Cardiac muscle cell (in vitro differentiated cells and primary cell): ENCODE measurements at places on chromosomes 13 and 19. TPM values are rescaled to one million over a fixed set of nuclear protein-coding genes. Genes with fewer than 3 reads are reported as not detected.

The FAM216B gene
- total RNA-seq, result not detected in 2 replicates

The ZNF878 gene
- total RNA-seq, result 0.39 TPM in 1 of 2 replicates, not detected in the other

The SMIM44 gene
- not detected in 2 replicates for total RNA-seq

The VSTM1 gene
- not detected in 2 replicates for total RNA-seq

The ZNF578 gene
- total RNA-seq, result 3.4 and 3.8 TPM in 2 replicates

DNA sequence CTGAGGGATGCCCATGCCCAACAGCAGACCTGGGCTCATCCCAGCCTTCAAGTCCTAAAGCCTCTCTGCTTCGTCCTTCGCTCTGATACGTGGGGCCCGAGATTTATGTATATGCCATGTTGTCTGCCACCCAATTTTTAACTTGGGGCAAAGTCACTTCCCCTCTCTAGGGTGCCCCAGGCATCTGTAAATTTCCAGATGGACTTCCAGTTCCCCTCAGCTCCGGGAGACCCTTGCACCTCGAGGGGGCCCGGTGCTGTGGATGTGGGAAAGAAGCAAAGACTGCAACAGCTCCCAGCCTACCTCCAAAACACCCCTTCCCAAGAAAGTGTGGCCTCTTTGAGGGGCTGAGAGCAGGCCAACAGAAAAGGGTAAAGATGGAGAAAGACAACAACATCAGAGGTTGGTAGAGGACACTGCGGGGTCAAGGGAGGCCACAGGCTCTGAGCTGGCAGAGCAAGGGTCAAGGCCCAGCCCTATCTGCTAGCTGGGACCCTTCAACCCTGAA, 97.4 kb downstream of the STK24 start:
- DNase-seq, result no peak

- no peak for DNase-seq
Measured at GRCh38 chr13:32047793-32048192, 16.2 kb downstream of the FRY start.

DNA sequence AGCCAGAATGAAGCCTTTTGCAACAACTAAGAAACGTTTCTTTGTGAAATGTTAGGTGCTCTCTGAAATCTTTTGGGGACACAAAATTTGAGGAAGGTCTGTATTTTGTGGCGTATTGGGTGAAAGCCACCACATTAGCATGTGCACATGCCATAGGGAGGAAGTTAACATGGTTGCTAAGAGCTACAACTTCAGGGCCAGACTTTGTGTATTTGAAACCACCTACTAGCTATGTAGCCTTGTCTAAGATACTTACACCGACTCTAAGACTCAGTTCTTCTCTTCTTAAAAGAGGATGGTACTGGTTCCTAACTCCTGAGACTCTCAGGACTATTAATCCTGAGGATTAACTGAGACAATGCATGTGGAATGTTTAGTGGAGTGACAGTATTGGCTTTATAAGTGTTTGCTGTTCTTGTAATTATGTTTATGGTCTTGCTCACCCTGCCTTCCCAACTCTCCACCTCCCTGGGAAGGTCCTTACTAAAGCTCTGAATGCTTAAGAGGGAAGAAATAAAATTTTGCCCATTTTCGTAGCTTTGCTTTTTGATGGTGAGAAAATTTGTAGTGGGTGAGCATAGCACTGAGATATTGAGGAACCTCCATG, 15.5 kb downstream of the SERP2 start:
- no peak for DNase-seq

DNA sequence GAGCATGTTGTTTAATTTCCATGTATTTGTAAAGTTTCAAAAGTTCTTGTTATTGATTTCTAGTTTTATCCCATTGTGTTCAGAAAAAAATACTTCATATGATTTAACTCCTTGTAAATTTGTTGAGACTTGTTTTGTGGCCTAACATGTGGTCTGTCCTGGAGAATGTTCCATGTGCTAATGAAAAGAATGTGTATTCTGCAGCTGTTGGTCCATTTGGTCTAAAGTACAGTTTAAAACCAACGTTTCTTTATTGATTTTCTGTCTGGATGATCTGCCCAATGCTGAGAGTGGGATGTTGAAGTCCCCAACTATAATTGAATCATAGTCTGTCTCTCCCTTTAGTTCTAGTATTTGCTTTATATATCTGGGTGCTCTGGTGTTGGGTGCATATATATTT, 34.9 kb upstream of the TPP2 start:
- DNase-seq, result no peak

- peak; percentile 71 for DNase-seq
Measured at GRCh38 chr19:17424743-17425365, 5.0 kb downstream of the MVB12A start.

DNA sequence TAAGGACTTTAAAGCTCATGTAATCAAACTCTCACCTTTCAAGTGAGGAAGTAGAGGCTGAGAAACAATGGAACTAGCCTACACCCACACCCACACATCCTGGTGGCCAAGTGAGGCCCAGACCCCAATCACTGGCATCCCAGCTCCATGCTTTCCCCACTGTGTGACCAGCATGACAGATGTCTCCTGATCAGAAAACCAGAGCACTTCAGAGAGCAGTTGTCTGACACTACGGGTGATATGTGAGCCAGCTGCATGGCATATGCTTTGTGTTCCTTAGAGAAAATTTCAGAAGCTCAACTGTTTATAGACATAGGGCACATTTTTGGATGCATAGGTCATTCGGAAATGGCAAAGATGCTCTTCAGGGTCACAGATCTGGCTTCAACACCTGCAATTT, 315.2 kb downstream of the NDFIP2 start:
- DNase-seq, result no peak

GRCh38 chr13:76773448-76774094, 112.6 kb downstream of the KCTD12 start:
- DNase-seq, result no peak

DNA sequence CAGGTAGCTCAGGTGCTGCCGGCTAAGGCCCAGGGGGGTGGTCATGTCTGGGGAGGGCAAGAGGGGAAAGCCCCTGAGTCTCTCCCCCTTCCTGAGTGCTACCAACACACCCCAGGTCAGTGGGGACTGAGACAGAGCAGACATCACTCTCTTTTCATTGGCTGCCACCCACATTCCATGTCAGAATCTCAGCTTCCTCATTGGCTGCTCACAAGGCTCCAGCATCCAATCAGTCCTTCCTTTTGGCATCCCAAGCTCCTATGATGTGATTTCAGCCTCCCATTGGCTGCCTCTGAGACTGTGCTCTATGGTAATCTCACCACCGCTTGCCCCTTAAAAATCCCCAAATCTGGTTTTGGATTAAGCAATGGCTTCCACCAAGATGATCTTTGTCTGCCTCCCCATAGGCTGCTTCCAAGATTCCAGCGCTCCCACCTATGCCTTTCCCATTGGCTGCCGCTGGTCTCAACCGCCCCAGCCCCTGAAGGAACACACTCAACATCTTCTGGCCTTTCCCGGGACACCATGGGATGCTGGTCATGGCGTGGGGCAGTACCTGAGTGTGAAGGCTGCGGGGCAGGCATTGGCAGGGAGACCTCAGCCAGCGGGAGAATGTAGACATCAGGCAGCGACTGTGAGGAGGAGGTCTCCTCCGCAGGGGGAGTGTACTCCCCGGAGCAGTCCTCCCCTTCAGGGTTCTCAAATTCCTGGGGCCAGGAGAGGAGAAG, 2.0 kb downstream of the LMTK3 start:
- no peak for DNase-seq

GRCh38 chr19:52211926-52212571, 22.2 kb downstream of the PPP2R1A start:
- DNase-seq, result no peak

DNA sequence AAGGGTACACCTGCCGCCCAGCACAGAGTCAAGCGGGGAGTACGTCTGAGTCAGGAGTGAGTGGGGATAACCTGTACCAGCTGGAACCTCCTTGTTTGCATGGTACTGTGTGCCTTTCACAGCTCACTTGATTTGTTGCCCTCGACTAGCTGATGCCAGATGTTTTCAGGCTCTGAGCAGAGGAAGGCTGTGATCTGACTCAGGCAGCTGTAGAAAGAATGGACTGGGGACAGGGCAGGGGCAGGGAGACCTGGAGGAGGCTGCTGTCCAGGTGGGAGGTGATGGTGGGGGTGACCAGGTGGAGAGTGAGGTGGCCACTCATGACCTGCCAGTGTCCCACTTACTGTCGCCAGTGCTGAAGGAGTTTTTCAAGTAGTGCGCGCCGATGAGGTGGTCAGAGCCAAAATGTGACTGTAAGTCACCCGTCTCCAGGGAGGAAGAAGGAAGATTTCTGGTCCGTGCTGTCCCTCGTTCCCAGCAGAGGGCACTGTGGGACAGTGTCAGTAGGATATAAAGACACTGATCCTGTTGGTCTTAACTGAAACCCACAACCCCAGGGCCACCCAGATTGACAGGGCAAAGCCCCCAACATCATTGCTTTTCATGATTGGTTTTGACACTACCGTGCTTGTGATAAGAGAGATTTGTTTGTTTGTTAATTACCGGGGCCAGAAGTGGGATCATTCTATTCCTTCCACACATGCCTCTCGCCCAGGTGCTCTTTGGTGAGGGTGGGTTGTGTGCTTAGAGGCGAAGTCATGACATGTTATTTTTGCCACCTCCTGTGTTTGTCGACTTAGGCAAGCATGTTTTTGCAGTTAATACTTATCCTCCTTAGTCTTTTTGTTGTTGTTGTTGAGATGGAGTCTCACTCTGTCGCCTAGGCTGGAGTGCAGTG, 128.4 kb downstream of the DPF1 start:
- peak; percentile 74 for DNase-seq

- DNase-seq, result no peak
Measured at GRCh38 chr19:44765033-44765948, 12.4 kb upstream of the CBLC start.

DNA sequence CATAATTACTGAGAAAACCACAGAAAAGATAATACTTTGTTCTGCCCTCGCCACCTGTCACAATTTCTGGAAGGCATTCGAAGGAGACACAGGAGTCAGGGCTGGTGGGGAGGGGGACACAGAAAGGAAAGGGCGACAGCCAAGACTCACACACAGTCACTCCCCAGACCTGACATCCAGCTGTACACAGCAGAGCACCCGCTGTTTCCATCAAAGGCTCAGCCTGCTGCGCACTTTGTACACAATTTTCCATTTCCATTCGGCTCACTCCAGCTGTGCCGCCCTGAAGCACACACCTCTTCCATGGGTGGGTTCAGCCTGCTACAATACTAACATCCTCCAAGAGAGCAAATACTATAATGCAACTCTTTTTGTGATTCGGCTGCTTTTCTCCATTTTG, 38.0 kb downstream of the STK24 start:
- DNase-seq, result no peak

DNA sequence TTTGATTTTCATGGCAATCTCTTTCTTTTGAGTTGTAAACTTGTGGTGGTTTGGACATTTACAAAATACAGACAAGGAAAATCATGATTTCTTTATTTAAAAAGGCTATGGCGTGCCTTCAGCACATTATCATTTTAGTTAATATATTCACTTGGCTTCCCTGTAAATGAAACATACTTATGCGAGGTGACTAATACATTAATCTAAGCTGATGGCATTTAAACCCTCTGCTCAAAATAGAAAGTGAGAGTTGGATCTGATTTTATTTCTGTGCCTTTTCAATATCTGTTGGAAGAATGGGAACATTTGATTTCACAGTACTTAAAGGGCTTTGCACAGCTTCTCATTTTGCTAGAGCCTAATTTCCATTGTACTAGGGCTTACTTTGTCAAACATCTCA, 289.8 kb downstream of the MTUS2 start:
- no peak for DNase-seq

DNA sequence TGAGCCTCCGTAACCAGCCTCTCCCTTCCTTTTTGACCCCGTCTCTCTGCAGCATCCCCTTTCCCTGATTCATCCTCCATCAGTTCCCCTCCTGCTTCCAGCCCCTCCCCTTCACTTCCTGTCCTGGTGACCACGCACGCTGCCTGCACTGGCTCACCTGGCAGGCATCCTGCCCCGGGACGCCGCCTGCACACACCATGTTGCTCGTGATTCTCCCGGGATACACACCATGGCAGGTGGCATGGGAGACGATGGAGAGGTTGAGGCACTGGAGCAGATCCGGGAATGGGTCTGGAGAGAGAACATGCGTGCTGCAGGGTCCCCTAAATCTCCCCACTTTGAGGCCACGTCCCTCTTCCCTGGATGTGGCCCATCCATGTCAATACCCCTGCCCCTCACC, 4.2 kb downstream of the KLK12 start:
- no peak for DNase-seq

DNA sequence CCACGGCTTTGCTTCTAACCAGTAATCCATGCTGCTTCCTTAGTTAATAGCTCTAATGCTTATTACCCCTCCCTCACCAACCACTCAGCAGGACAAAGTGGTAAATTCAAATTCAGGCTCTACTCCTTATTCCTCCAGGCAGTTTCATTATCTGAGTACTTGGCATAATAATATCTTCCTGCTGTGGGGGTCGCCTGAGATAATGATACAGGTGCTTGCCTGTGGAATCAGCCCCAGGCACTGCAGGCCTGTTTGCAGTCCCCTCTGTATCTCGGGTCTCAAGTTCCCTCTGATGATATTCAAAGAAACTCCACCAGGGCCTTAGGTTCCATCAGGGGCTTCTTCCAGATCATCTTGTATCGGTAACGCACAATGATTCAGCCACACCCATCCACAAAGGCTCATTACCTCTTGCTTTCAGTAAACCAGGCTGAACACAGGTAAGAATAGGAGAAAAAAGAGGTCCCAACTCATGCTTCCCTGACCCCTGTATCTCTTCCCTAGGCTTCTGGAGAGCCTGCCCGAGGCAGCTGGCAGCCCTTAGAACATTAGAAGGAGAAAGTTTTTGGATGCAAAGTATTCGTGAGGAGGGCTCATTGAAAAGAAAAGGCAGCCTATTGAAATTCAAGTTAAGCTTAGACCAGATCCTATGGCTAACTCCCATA, 14.3 kb upstream of the FOXO1 start:
- DNase-seq, result no peak
